ENCODE measurements at places on chromosomes 3 and 15. TPM values are rescaled to one million over a fixed set of nuclear protein-coding genes. Genes with fewer than 3 reads are reported as not detected.

The METTL6 gene
- 23.2 TPM for total RNA-seq

GRCh38 chr15:70559265-70560239, 203.8 kb downstream of the UACA start:
- H3K4me3 ChIP-seq, result peak overlapping the region; percentile 67
- H3K36me3 ChIP-seq, result no peaks in the 10 kb centered on the region
- no peaks in the 10 kb centered on the region for H3K27me3 ChIP-seq
- peaks cover 67% of the 10 kb centered on the region for H3K4me1 ChIP-seq
- H3K27ac ChIP-seq, result no peak overlapping the region
- peak; percentile 78 for DNase-seq

DNA sequence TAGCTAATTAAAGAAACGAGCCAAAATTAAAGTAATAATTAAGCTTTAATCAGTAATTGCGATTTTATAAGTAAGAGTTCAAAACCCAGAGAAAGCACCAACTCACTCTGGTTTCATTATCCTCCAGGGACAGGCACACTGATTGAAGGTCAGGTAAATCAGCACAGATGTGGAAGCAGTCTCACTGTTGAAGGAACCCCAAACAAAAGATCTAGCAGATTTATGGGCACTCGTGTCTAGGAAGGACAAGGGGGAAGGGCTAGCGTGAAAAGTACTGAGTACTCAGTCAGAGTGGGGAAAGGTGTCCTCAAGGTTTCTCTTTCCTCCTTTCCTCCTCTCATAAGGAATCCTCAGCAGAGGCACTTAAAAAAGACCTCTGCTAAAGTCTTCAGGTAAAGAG, 320.1 kb downstream of the PYDC2 start:
- H3K27me3 ChIP-seq, result no peaks in the 10 kb centered on the region
- H3K36me3 ChIP-seq, result no peaks in the 10 kb centered on the region
- H3K4me3 ChIP-seq, result no peak overlapping the region
- H3K27ac ChIP-seq, result no peak overlapping the region
- no peaks in the 10 kb centered on the region for H3K4me1 ChIP-seq

The GOLGA6L4 gene
- total RNA-seq, result 1.1 TPM

The TAGLN3 gene
- not detected for total RNA-seq
